ENCODE measurements at places on chromosomes 5 and 9.
A peak's percentile ranks its signal among the peaks of the same experiment; 100 is the strongest.

DNA sequence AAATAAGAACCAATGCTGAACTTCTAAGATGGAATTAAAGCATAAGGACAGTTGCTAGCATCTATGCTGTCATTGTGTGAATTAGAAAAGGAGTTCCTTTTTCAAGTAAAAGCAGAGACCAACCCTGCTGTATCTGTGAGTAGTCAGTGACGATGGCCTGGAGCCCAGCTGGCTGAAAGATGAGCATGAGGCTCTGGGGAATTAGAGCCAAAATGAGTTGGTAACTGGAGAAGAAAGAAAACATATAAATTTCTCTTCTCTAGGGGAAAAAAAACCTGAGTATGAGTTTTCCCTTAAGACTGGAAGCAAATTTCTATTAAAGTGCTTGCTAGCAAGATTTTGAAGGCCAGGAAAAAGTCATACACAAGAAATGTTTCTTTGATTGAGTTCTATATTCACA lies 1.6 kb upstream of the SPZ1 start:
- peak; percentile 12 for DNase-seq

DNA sequence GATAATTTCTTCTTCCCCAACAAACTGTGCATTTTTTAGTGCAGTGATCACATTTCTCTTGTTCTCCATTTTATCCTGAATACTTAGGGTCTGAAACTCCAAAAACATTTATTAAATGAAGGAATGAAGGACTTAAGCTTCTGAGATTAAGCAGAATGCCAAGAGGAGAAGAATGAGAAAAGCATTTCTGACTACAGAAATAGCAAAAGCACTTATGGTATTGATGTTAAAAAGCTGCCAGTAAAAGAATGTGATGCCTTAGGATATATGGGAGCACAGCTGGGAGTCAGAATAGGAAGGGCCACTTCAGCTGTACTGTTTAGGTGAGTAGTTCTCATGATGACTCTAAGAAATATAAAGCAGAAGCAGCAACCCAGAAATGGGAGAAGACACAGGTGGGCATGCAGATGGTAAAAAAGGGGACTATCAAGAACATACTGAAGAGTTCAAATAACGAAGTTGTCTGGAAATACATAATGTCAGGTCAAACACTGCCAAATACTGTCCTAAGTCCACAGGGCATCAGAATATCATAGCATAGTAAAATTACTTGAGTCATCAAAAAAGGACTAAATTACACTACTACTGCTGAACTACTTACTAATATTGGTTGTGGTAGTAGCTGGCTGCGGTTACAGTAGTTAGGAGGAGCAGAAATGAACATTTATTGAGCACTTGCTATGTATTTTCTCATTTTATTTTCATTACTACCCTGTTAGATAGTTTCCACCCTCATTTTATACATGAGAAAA lies 132.7 kb downstream of the MAPKAP1 start:
- DNase-seq, result no peak

DNA sequence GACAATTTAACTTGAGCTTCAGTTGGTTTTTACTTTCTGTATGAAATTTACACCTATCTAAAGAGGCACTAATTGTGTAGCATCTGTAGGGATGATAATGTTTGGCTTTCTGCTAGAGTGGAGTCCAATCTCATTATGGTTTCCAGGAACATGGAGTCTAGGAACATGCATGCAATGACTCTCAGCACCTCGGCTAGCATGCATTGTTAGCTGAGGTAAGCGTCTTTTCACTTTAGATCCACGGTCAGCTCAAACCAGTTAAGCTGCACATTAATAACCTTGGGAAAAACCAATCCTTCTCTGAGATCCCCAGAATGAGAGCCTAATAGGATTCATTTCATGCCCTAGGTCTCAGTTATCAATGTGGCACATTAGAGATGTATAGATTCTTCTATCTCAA lies 7.8 kb upstream of the GDA start:
- no peak for DNase-seq

GRCh38 chr9:84947412-84947972 lies 278.0 kb downstream of the NTRK2 start:
- no peak for DNase-seq

DNA sequence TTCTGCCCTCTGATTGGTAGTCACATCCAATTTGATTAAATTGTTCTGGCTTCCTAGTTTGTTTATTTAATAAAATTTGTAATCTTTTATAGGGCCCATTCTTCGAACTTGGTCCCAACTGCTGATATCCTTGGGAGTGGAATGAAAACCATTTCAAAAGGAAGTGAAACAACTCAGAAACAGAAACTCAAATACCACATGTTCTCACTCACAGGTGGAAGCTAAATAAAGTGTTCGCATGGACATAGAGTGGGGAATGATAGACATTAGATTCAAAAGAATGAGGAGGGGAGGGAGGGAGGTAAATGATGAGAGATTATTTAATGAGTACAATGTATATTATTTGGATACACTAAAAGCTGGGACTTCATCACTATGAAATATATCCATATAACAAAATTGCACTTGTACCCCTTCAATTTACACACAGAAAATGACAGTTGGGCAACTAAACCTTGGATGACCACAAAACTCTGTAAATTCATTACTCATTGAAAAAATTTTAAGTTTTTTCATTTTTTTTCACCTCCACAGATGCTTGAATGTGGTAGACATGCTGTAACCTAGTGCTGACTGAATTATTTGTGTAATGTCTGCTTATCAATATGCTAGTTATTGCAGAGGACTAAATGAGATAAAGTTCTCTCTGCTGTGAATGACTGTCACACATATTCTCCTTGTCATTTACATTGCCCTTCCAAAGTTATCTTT lies 16.0 kb downstream of the ATP10B start:
- DNase-seq, result no peak

- no peak for DNase-seq
These were observed 189.5 kb downstream of the SEC61B start for GRCh38 chr9:99411479-99412115.

- DNase-seq, result no peak
These were observed 66.9 kb downstream of the PRKACG start for GRCh38 chr9:68947015-68947414.

GRCh38 chr9:123482295-123482968 lies 126.4 kb downstream of the CRB2 start:
- DNase-seq, result no peak

DNA sequence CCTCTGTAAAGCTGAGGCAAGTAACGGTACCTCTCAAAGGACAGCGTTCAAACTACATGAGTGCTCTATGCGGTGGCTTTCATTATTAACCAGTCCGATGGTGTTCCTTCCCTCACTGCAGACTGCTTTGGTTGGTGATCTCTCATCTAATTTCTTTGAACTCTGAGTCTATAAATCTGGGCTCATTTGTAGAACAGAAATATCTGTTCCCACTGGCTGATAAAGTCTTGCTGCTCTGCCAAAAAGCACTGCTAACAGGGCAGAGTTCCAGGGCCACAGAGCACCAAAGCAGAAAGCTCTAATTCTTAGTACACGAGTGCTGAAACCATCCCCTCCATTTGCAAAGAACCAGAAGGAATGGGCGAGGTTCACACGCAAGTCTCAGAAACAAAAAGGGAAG lies 81.9 kb downstream of the MED27 start:
- DNase-seq, result no peak

- no peak for DNase-seq
These were observed 63.5 kb upstream of the HAND1 start for GRCh38 chr5:154541553-154541952.

- peak; percentile 93 for DNase-seq
These were observed 53.4 kb downstream of the GALNT12 start for GRCh38 chr9:98860871-98861293.

DNA sequence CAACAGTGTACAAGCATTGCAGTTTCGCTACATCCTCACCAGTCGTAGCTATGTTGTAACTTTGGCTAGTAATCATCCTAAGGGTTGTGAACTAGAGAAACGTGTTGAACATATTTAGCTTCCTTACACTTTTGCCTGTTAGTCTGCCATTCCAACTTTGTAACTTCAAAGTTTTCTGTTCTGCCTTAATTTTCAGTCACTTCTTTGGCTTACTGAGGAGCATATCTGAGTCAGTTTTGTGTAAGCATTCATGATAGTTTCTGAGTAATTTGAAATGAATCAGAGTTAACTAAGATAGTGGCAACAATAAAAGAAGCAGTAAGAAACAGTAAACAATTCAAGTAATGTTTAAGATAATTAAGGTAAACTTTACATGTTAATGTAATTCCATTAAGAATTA lies 58.9 kb upstream of the MCCC2 start:
- no peak for DNase-seq

DNA sequence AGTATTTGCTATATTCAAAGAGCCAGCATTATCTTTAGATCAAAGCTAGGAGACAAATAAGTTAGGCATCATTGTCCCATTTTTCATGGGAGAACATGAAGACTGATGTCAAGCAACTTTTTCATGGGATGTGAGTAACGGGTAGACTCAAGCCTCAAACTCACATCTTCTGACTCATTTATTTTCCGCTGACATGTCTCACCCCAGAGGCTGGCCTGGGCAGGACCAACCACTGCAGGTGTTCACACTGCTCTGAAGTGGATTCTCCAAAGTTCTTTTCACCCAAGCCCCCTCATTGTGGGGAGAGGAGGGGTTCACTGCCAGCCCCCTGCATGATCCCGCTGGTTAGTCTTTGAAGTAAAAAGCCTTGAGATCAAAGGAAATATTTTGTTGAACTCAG lies 34.9 kb upstream of the BASP1 start:
- DNase-seq, result no peak

- no peak for DNase-seq
These were observed 15.9 kb upstream of the DMRT2 start for GRCh38 chr9:1034271-1034670.

- DNase-seq, result no peak
These were observed 50.3 kb upstream of the TGFBR1 start for GRCh38 chr9:99054581-99054980.

All from hepatic stellate cell (primary cell).